ENCODE measurements at places on chromosomes 3 and 15. TPM values are rescaled to one million over a fixed set of nuclear protein-coding genes. Genes with fewer than 3 reads are reported as not detected.

DNA sequence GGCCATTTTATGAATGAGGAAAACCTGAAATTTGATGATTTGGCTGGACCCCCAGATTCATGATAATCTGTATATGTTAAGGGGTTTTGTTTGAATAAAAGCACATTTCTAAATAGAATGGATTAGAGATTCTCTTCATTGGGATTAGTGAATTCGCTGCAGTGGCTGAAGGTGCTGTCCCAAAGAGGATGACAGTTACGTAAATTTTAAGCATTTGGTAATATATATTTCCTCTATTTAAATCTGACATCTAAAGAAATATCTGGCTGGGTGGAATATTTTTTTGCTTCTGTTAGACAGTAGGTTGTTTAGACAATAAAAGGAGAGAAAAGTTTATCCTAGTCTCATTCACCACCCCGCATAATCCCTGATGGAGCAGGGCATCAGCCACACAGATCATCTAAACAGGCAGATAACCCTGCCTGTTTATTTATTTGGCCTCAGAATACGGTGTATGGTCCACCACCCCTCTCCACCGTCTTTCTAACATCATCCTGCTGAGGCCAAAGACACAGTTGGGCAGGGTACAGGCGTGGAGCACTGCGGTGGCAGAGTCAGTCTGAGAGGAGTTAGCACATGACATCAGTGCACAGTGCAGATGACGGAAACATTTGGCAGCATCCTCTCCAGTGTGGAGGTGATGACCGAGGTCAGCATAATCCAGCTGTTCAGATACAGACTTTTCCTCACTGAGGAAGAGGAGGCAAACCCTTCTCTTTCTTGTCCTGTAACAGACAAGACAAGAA is 20.4 kb upstream of the NFKBIZ start:
- peak; percentile 69 for DNase-seq

GRCh38 chr3:177981576-177981975 is 554.7 kb upstream of the KCNMB2 start:
- DNase-seq: no peak

DNA sequence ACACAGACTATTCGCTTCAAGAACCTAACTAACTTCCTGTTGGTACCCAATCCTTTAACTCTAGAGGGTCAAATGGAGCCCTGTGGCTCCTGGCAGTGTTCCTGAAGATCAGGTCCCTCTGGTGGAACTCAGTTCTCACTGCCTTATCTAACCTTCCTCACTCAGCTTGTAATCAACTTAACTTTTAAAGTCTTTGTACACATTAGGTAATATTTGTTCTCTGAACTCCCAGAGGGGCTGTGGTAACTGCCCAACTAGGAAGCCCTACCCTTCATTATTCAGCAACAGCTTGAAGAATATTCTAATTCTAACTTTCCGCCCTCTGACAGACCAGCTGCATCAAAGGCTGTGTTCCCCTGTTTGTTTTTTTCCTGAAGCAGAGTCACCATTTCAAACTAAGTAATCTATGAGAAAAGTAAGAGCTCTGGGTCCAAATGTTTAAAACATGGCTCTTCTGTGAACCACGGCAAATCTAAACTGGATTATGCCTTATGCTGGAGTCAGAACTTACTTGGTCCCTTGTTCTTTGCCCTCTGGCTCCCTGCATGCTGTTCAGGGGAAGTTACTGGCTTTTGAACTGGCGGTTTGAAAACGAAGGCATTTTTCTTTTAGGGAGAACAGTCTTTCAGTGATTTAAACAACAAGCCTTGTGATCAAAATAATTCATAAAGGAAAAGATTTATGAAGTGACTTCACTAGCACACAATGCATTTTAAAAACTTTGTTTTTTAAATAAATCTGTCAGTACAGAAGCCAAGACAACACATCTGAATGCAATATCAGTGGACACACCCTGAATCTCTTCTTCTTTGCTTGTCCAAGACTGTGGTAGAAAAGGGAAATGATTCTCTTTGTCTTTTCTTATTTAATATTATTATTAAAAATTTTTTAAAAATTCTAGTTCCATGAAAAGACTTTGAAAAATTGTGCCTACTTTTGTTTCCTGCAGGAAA is 365.6 kb downstream of the TIGIT start:
- no peak for DNase-seq

GRCh38 chr3:48694610-48695392 is 9.1 kb upstream of the NCKIPSD start:
- DNase-seq: no peak

GRCh38 chr15:93424131-93424530 is 335.1 kb upstream of the RGMA start:
- DNase-seq: no peak

DNA sequence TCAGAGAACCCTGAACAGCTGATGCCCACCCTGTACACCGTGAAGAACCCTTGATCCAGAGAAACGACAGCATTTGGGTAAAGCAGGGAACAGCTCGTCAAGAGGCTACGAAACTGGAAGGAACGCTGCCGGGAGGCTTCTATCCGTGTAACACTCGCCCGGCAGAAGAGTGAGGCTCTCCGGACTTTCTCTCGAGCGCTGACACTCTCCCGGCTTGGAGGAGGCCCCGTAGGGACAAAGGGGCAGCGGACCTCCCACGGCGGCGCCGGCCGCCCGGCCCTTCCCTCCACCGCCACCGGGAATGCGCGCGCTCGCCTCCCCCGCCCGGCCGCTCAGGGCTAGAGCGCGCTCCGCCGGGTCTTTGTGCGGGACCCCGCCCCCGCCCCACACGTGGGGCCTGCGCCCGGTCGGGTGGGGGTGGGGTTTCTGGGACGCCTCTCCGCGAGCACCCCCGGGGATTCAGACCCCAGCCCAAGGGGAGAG is 1.7 kb downstream of the HYAL2 start:
- DNase-seq: peak; percentile 67

- no peak for DNase-seq
Measured at GRCh38 chr15:58064980-58065444, 499 bp downstream of the ALDH1A2 start.

- no peak for DNase-seq
Measured at GRCh38 chr15:82856397-82857170, 47.2 kb downstream of the WHAMM start.

- DNase-seq: peak; percentile 27
Measured at GRCh38 chr15:93088200-93088980, 621 bp downstream of the RGMA start.

- DNase-seq: no peak
Measured at GRCh38 chr3:155714295-155714718, 30.6 kb downstream of the PLCH1 start.

DNA sequence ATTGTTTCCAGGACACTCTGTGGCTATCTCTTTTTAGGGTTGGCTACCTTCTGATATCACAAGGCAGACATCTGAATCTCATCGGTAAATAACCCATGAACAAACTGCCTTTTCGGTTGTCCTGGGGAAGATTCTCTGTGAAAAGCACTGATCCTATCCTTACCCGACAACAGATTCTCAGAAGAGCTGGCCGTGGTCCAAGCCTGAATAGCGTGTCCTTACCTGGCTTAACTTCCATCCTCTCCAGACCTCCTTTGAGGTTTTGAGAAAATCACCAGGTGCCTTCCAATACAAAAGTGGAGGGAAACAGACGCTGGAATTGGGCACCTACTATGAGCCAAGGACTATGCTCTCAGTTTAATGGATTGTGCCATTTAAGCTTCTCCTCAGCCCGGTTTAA is 87.4 kb upstream of the ARHGEF3 start:
- DNase-seq: no peak

DNA sequence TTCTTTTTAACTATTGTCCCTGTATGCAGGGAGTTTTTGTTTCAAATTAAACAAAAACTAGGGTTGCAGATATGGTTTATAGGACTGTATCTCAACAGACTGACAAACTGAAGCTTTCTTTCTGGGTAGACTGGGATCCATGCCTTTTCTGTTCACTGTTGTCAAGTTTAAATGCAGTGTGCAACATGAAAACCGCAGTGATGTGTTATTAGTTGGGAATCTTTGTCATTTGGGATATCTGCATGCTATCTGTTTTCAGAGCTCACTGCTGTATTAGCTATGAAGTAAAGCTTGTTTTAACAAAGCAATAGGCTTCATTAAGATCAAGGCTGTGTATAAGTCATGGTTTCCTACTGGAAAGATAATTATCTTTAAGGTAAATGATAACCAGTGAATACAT is 21.4 kb upstream of the MCF2L2 start:
- DNase-seq: no peak

ABHD2 gene
- total RNA-seq: 71.9 TPM

PTH1R gene
- total RNA-seq: not detected

MYO1E gene
- 90.4 TPM for total RNA-seq

B3GNT5 gene
- 0.86 TPM for total RNA-seq
